Activated T-cell treated with anti-CD3 and anti-CD28 coated beads for 1 hour (primary cell): ENCODE measurements at places on chromosomes 5 and 9.

DNA sequence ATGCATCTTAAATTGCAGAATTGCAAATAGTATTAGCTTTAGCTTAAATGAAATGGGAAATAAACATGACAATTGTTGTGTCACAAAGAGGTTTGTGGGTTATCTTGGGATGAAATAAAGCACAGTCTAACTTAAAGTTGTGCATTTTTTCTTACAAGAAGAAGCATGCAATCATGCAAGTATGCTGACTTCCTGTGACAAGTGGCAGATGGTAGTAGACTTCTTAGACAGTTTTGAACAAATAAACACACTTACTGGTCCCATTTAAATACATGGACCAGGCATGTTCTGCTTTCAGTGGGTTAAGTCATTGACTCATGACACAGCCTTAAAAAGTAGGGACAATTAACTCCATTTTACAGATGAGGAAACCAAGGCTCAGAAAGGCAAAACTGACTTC, 15.9 kb upstream of the C5orf63 start:
- DNase-seq: no peak

DNA sequence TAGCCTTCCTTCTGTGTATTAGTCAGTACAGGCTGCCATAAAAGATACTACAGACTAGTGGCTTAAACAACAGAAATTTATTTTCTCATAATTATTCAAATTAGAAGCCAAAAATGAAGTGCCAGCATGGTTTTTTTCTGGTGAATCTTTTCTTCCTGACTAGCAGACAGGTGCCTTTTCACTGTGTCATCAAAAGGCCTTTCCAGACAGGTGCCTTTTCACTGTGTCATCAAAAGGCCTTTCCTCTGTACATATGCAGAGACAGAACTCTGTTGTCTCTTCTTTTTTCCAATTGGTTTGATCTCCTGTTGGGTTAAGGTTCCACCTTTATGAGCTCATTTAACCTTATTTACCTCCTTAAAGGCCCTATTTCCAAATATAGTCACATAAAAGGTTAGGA, 599.9 kb downstream of the ISL1 start:
- no peak for DNase-seq

GRCh38 chr5:150021491-150022157, 21.1 kb downstream of the HMGXB3 start:
- DNase-seq: no peak

GRCh38 chr5:141811287-141812155, 66.7 kb downstream of the PCDH1 start:
- peak; percentile 12 for DNase-seq

- peak; percentile 52 for DNase-seq
These were observed 750 bp upstream of the NPR2 start for GRCh38 chr9:35790385-35791296.

DNA sequence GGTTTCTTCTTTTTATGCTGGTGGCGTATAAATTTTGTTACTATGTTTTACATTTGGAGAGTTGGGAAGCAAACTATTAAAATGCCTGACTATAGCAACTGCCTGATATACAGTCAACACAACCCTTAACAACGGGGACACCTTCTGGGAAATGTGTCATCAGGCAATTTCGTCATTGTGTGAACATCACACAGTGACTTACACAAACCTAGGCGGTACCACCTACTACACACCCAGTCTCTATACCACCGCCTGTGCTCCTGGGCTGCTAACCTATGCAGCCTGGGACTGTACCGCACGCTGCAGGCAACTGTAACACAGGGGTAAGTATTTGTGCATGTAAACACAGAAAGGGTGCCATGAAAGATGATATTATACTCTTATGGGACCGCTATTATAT, 1.3 kb upstream of the CDHR2 start:
- DNase-seq: no peak

GRCh38 chr9:111233963-111234362, 96.1 kb downstream of the OR2K2 start:
- DNase-seq: no peak

- DNase-seq: no peak
These were observed 52.3 kb downstream of the ARHGEF28 start for GRCh38 chr5:73678322-73678740.

GRCh38 chr5:55597014-55597981, 62.5 kb upstream of the PLPP1 start:
- no peak for DNase-seq

GRCh38 chr9:11312966-11313365, 700.2 kb upstream of the PTPRD start:
- DNase-seq: no peak

DNA sequence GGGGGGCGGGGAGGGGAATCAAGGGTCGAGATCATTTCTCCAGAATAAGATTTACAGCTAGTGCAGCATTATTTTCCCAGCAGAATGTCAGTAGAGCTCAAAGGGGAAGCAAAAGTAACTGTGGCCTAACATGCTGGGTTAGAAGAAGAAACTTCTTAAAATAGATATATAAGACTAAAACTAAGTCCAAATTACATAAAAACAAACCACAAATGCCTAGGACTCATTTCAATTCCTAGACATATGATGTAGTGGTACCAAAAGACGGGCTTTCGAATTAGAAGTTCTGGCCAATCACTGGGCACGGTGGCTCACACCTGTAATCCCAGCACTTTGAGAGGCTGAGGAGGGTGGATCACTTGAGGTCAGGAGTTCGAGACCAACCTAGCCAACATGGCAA, 20.8 kb upstream of the MELK start:
- DNase-seq: no peak

- no peak for DNase-seq
These were observed 41.5 kb downstream of the SH3PXD2B start for GRCh38 chr5:172412724-172413286.

- peak; percentile 42 for DNase-seq
These were observed 4.3 kb downstream of the PRRC2B start for GRCh38 chr9:131398204-131398603.

- DNase-seq: no peak
These were observed 14.9 kb upstream of the LRRC14B start for GRCh38 chr5:176296-176823.

- DNase-seq: no peak
These were observed 1.9 kb downstream of the ROR2 start for GRCh38 chr9:91948101-91948596.

- no peak for DNase-seq
These were observed 33.0 kb upstream of the SLC25A51 start for GRCh38 chr9:37936965-37937364.

DNA sequence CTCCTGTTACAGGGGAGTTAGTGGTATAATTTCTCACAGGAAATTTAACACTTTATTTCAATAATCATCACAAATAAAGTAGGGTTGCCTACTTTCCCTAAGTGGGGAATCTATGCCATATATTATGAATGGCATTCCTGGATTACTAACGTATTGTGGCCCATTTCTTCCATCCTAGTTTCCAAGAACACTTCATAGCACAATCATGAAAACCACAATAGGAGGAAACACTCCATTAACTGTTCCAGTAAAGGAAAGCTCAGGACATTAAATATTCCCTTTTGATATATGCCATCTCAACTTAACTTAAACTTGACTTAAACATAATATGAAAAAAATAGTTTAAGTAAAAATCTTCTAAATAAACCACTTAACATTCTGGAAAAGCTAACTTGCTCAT, 2.1 kb downstream of the CPLANE1 start:
- no peak for DNase-seq

- no peak for DNase-seq
These were observed 3.1 kb downstream of the BRD3 start for GRCh38 chr9:134064711-134065110.

DNA sequence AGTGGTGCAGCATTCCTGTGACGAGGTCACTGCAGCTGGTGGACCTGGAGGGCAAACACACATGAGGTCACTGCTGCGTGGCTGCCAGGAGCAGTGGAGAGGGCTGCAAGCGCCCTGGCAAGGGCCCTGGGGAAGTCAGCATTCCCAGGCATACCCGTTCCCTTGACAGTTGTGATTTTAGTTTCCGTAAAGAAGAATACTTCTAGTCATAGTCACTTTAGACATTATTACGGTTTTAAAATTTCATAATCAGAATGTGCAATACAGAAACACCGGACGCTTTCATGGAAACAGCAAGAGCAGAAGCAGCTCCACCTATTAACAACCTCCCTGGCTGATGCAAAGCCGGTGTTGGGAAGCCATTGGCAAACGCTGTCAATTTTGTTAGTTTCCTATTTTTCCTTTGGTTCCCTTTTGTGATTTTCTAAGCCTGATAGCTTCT, 129.8 kb downstream of the GADD45G start:
- DNase-seq: no peak
